ENCODE measurements at places on chromosomes 11 and 22. TPM values are rescaled to one million over a fixed set of nuclear protein-coding genes. Genes with fewer than 3 reads are reported as not detected.

The HMOX1 gene
- 9.7 TPM for total RNA-seq

The KRTAP5-9 gene
- total RNA-seq, result not detected

The OR8G5 gene
- not detected for total RNA-seq

The DBX1 gene
- total RNA-seq, result not detected

The PATE3 gene
- total RNA-seq, result not detected

The CALCB gene
- 0.42 TPM for total RNA-seq

The ZNF280B gene
- total RNA-seq, result 1.9 TPM

The RASSF10 gene
- 1.0 TPM for total RNA-seq

The PYGM gene
- 15.1 TPM for total RNA-seq

The OR5A1 gene
- total RNA-seq, result not detected
